ENCODE measurements at places on chromosomes 7 and 10. TPM values are rescaled to one million over a fixed set of nuclear protein-coding genes. Genes with fewer than 3 reads are reported as not detected.

The CAV2 gene
- 265 TPM for polyA plus RNA-seq

The ZFAND4 gene
- 3.4 TPM for polyA plus RNA-seq

The SPDYE9 gene
- 0.06 TPM for polyA plus RNA-seq

The OR2A1 gene
- polyA plus RNA-seq = not detected

The GIMAP6 gene
- not detected for polyA plus RNA-seq

The PANK1 gene
- 6.9 TPM for polyA plus RNA-seq

The NRAP gene
- not detected for polyA plus RNA-seq

The CCL24 gene
- not detected for polyA plus RNA-seq

The CPEB3 gene
- polyA plus RNA-seq = 0.36 TPM

The CUEDC2 gene
- 61.1 TPM for polyA plus RNA-seq

The ZNF365 gene
- polyA plus RNA-seq = 3.9 TPM

The LRRC61 gene
- polyA plus RNA-seq = 0.17 TPM

The FBXO24 gene
- polyA plus RNA-seq = 0.29 TPM

The PWWP2B gene
- 1.1 TPM for polyA plus RNA-seq

The ZNF680 gene
- 1.8 TPM for polyA plus RNA-seq

The ADAM22 gene
- 0.33 TPM for polyA plus RNA-seq

The AKR1B1 gene
- polyA plus RNA-seq = 337 TPM

The ANKRD61 gene
- 0.22 TPM for polyA plus RNA-seq

The CPA2 gene
- polyA plus RNA-seq = 0.10 TPM

The ADIRF gene
- polyA plus RNA-seq = 3.9 TPM

The CALN1 gene
- not detected for polyA plus RNA-seq

The PGAM2 gene
- not detected for polyA plus RNA-seq

The NKX2-3 gene
- polyA plus RNA-seq = not detected

The JAZF1 gene
- 18.0 TPM for polyA plus RNA-seq

The ASB4 gene
- polyA plus RNA-seq = 0.06 TPM

The RET gene
- 0.17 TPM for polyA plus RNA-seq

The MAPK8 gene
- 58.7 TPM for polyA plus RNA-seq

The CDK6 gene
- 34.5 TPM for polyA plus RNA-seq
